ENCODE measurements at places on chromosomes 16 and 17.

DNA sequence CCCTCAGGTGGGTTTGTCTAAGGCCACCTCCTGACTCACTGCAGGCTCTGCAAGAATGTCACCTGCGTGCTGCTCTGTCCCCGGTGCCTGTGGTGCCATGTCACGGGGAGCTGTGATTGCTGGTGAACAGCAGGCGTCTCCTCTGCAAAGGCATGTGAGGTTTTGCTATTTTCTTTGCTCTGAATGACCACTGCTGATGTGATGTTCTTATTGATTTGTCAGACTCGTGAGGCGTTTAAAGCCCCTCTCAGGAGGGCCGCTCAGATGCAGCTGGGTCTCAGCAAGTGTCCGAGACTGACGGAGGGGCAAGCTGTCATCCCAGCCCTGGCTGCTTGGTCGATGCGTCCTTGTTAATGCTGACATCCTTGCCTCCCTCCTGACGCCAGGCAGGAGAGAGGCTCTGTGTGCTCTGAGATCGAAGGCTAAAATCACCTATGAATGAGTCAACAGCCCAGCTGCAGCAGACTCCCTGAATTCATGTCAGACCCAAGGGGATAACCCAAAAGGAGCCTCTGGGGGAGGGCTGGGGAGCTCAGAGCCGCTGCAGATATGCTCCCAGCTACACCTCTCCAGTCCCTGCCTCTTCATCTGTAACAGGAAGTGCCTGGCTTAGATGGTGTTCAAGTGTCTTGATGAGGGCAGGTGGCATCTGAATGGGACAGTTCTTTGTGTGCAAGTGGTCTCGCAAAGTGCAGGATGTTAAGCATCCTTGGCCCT is 11.8 kb upstream of the PEMT start:
- no peak for DNase-seq

DNA sequence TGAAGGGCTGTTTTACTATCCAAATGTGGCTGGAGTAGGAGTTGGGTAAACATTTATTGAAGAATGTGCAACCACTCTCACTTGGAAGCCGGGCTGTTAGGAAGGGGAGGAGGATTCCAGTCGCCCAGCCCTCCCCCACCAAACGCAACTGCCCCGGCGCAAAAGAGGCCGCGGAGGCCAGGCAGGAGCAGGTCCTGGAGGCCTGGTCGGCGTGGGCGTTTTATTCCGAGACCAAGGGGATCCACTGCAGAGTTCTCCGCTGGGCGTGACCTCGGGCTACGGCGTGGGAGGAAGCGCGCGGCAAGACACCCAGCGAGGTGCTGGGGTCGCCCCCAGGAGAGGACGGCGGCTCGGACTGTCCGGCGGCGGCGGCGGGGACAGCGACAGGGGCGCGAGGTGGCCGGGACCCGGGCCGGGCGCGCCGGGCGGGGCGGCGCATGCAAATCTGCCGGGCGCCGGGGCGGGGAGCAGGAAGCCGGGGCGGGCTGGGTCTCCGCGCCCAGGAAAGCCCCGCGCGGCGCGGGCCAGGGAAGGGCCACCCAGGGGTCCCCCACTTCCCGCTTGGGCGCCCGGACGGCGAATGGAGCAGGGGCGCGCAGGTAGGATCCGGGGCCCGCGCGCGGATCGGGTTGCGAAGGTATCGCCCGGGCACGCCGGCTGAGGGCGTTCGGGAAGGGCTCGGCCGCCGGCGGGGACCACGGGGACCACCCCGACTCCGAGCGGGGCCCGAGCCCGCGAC is at the start of gene IL4R:
IL4R (plus strand) TSS at position 553 of the 739 bp plus-strand sequence. CDS start 26,230 bp downstream, outside the sequence.
- DNase-seq = peak; percentile 38

GRCh38 chr17:82053556-82054263 is 2.0 kb downstream of the GPS1 start:
- DNase-seq = no peak

GRCh38 chr16:68356249-68356918 is 45.6 kb downstream of the PRMT7 start:
- no peak for DNase-seq

GRCh38 chr17:7684851-7685532 is 2.3 kb downstream of the TP53 start:
- DNase-seq = no peak

- no peak for DNase-seq
These were observed 102.1 kb upstream of the CHMP6 start for GRCh38 chr17:80889231-80890195.

DNA sequence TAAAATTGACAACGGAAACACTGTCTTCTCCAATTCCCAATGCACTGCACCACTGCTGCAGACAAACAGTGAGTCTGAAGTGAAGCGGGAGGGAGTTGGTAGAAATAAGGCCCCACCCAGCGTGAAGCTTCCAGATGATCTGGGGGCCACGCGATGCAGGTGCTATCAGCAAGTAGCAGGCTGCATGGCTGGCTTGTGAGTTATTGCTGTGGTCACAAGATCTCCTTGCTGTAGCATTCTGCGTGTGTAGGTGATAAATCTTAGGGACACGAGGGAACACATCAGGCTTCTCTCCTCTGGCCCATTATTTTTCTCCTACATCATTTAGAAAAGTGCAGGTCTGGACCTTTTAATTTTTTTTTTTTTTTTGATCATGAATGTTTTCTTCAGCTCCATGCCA is 407.6 kb downstream of the TMEM114 start:
- DNase-seq = no peak
